Eye (tissue), 1 donor: ENCODE measurements at places on chromosomes 16 and 17.

DNA sequence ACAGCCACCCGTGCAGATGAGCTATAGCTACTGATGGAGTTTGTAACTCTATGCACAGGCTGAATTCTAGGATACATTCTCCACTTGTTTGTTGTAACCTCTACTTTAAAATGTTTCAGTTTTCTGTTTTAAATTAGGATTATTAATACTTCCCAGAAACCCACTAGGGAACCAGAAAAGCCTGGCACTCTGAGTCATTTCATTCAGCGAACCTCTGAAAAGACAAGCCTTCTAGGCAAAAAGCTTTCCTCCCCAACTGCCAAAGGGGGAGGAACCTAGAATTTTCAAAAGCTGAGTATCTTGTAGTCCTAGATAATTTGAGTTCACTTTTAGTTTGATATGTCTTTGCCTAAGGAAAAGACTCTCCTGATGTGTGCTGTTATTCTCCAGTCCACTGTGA is 43.2 kb downstream of the GOSR1 start:
- DNase-seq, result peak; percentile 22

- peak; percentile 66 for DNase-seq
Measured at GRCh38 chr17:36777118-36777517, 160.2 kb upstream of the LHX1 start.

- peak; percentile 90 for DNase-seq
Measured at GRCh38 chr17:76014100-76014924, 12.8 kb downstream of the EVPL start.

- peak; percentile 78 for DNase-seq
Measured at GRCh38 chr16:4358831-4359561, 7.9 kb upstream of the PAM16 start.

- peak; percentile 16 for DNase-seq
Measured at GRCh38 chr17:55161935-55162555, 102.7 kb upstream of the HLF start.
